ENCODE measurements at places on chromosomes 2 and 18.

- no peak for DNase-seq
These were observed 59.6 kb downstream of the CSRNP3 start for GRCh38 chr2:165529130-165529529.

DNA sequence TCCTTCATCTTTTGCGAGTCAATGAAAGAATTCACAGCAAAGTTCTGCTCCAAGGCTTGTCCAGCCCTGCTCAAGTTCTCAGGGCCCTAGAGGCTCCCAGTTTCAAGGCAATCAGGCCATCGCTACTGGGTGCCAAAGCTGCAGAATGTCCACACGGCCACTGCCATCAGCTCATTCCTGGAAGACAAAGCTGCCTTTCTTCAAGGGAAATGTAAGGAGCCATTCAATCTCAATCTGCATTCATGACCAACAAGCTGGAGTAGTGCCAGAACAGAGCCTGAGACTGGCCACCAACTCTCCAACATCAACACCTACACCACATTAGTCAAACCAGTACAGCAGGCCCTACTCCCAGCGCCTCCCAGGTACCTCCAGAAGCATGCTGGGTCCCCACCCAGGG is 202.2 kb downstream of the TCF4 start:
- no peak for DNase-seq

- no peak for DNase-seq
These were observed 33.0 kb downstream of the PDK1 start for GRCh38 chr2:172588931-172589330.

GRCh38 chr2:30753630-30754029 is 53.6 kb downstream of the CAPN13 start:
- no peak for DNase-seq

DNA sequence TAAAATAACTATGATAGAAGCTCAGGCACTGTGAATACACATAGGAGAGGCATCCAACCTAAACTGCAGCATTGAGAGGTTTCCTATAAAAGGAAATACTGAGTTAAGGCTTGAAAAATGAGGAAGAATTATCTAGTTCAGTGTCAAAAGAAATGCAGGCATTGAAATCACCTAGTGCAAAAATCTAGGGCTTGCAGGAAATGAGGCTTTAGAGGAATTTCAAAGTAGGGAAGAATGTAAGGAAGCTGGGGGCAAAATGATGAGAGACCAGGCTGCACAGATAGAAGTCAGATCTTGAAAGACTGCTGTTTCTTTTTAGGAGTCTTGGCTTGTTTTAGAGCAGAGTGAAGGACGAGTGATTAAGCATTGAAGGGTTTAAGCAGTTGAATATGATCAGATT is 28.1 kb upstream of the SCYGR2 start:
- DNase-seq, result no peak

- DNase-seq, result no peak
These were observed 48.3 kb upstream of the GULP1 start for GRCh38 chr2:188243381-188243780.

DNA sequence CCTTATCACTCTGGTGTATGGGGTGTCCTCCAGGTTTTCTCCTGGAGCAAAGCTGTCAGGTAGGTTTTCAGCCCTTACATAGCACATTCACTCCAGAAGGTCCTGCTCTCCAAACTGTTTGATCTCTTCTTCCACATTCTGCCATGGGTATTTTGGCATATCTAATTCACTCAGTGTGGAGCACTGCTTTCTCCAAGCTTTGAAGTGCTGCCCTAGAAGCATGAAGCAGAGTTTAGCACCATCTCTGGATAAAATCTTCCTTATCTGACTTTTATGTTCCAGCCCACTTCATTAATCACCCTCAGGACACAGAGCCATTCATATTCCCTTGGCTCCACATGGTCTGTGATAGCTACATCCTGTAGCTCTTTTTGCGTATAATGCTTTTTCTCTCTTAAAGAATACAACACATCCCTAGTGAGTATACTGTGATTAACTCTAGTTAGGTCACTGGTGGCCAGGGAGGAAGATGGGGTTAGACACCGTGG is 56.7 kb upstream of the ARHGAP28 start:
- no peak for DNase-seq

DNA sequence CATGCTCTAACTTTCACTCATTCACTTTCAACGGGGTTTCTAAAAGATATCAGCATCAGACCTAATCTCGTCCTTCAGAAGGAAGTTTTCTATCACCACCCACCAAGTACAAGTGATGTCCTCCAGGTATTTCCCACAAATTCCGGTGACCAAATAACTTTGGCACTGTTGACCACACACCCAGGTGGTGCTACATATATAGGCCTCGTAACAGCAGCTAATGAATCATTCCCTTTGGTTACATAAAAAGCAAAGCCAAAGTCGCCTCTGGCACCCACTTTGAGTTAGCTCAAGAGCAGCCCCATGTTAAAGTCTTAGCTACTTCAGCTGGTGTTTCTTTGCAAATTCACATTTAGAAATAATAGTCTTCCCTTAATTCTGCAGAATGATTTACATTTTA is 138.2 kb upstream of the OSR1 start:
- DNase-seq, result no peak
